ENCODE measurements at places on chromosomes 5 and 9.

GRCh38 chr9:36041506-36041905, 4.8 kb downstream of the RECK start:
- DNase-seq: no peak

- no peak for DNase-seq
These were observed 64.6 kb upstream of the VCAN start for GRCh38 chr5:83406906-83407305.

DNA sequence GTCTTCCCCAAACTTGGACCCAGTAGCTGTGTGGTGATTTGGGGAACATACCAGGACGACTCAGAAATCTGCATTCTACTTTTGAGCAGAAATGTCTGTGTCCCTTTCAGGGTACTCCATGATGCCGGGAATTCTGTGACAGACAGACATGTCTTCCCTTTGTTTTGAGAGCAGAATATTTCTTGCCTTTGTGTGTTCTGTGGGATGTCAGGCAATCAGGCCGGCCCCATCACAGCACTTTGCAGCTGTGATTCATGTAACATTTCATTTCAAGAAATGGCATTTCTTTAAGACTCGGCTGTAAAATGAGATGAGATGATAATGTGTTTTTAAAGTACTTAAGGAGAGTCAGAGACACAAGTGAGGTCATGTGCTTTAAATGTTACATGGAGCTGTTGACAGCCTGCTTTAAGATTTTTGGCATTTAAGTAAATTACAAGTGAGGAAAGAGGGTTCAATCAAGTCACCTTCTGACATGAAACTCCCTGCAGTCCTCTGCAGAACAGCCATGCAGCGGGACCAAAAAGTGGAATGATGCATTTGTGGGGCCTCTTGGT, 98.7 kb downstream of the SLC28A3 start:
- no peak for DNase-seq

DNA sequence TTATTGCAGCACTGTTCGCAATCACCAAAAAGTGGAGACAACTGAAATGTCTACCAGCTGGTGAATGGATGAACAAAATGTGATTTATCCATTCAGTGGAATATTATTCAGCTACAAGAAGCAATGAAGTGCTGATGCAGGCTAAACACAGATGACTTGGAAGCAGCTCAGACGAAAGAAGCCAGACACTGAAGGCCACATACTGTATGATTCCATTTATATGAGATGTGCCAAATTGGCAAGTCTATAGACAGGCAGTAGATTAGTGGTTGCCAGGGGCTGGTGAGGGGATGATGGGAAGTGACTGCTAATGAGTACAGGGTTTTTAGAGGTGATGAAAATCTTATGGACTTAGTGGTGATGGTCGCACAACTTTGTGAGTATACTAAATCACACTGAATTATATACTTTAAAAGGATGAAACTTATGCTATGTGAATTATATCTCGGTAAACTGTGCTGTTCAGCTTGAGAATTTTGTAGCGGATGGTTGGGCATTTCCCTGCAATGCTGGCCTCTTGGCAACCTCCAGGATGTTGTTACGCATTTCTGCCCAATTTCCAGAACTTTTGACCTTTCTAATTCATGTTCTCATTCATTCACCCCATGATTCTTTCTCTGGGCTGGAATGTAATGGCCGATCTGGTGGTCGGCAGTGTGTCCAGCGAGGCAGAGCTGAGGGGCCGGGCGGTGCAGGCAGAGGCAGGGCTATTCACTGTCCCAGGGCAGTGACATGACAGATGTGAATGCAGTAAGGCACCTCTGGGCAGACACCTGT, 22.0 kb upstream of the WNK2 start:
- no peak for DNase-seq

- no peak for DNase-seq
These were observed 139.5 kb downstream of the MUSK start for GRCh38 chr9:110807956-110808598.

DNA sequence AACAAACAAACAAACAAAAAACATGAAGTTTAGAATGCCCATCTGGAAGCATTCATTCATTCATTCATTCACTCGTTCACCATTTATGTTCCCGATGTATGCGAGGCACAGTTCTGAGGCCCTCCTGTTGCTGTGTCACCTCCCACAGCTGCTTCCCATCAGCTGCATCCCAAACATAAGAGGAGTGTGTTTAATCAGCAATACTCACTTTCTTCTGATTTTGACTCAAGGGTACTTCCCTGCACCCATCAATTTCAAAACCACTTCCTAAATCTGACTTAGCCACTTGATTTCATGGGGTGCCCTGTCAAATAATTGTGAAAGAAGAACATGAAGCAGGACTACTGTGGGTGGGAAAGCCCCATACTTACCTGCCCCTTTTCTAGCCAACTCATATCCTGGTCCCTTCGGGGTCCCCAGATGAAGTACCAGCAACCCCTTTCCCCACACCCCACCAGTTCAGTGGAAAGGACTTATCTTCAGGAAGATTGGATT, 128.0 kb upstream of the IL12B start:
- no peak for DNase-seq

GRCh38 chr5:151624476-151624875, 33.3 kb upstream of the FAT2 start:
- no peak for DNase-seq

GRCh38 chr5:112696786-112697185, 40.9 kb upstream of the APC start:
- DNase-seq: no peak

- peak; percentile 11 for DNase-seq
These were observed 14.0 kb upstream of the LOX start for GRCh38 chr5:122091936-122092600.

- DNase-seq: peak; percentile 48
These were observed 79.3 kb downstream of the BRINP1 start for GRCh38 chr9:119289740-119290433.
